ENCODE measurements at places on chromosomes 2 and 18. TPM values are rescaled to one million over a fixed set of nuclear protein-coding genes. Genes with fewer than 3 reads are reported as not detected.

AGBL5 gene
- 14.1 TPM for total RNA-seq

DNA sequence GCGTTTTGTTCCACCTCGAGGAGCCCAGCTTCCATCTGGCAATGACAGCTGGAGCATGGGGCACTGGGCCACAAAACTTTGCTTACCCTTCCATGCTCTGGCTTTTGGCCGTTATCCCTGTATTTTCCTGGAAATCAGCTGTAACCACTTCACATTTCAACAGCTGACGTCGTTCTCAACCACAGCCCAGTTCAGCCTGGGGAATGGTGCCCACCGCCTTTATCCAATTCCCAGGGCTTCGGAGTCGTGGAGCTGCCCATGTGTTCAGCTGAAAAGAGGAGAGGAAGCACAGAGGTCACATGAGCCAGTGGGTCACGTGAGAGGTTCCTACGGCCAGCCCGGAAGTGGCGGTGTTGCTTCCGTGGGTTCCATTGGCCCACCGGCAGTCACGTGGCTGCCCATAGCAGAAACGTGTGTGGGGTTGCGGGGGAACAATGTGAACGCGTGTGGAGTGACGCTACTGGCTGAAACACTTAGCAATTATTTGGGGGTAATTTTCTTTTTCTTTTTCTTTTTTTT is 16.7 kb upstream of the EDAR start:
- no peak for DNase-seq

DNA sequence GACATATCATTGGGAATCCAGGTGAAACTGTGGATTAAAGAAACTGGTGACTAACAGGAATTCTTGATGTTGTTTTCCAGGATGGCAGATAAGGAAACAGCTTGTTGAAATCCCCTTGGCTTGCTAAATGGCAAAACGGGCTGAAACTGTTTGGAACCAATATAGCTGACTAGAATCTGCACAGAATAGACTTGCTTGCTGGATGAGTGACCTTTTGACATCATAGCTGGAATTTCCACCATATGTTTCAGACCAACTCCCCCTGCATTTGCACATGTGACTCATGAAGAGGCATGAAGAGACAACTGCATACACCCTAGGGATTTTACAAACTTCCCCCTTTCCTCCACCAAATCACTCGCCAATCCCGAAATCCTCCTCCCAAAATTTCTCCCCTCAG is 87.7 kb upstream of the LYPD1 start:
- peak; percentile 0 for DNase-seq

GRCh38 chr18:79366177-79367094 is 29.3 kb upstream of the NFATC1 start:
- no peak for DNase-seq

TEKT4 gene
- total RNA-seq = 0.49 TPM

GRCh38 chr2:126041391-126042047 is 614.4 kb upstream of the GYPC start:
- DNase-seq = no peak

Data from activated CD4-positive, alpha-beta T cell treated with anti-CD3 and anti-CD28 coated beads, Interleukin-2, amount 10 ng/mL, durations not matched to agents 24 days and 14 days (primary cell).